ENCODE measurements at places on chromosomes 2 and 18.

DNA sequence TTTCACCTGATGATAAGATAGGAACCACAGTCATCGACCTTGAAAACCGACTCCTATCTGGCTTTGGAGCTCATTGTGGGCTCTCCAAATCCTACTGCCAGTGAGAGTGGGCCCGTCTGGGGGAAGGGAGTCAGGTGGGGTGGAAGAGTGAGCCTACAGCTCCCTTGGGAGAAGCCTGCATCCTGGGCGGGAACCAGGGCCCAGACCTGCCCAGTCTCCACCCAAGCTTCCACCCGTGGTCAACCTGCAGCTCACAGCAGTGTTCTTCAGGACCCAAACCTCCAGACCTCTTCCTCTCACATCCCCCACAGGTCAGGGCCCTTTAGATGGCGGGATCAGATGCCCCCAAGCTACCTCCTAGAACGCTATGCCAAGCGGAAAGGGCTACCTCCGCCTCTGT is 40.2 kb downstream of the LMAN2L start:
- DNase-seq = no peak

GRCh38 chr2:64730551-64731262 is 77.0 kb upstream of the SERTAD2 start:
- DNase-seq = peak; percentile 18

DNA sequence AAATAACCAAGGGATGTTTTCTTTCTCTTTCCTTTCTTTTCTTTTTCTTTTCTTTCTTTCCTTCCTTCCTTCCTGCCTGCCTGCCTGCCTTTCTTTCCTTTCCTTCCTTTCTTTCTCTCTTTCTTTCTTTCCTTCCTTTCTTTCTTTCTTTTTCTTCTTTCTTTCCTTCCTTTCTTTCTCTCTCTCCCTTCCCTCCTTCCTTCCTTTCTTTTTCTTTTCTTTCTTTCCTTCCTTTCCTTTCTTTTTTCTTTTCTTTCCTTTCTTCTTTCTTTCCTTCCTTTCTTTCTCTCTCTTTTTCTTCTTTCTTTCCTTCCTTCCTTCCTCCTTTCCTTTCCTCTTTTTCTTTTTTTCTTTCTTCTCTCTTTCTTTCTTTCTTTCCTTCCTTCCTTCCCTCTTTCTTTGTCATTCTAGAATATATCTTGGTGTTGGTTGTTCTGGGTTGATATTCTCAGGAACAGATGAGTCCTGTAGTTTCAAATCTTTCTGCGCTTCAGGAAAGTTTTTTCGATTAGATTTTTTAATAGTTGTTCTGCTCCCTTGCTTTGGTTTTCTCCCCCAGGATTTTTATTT is 101.5 kb upstream of the FBXO11 start:
- no peak for DNase-seq

DNA sequence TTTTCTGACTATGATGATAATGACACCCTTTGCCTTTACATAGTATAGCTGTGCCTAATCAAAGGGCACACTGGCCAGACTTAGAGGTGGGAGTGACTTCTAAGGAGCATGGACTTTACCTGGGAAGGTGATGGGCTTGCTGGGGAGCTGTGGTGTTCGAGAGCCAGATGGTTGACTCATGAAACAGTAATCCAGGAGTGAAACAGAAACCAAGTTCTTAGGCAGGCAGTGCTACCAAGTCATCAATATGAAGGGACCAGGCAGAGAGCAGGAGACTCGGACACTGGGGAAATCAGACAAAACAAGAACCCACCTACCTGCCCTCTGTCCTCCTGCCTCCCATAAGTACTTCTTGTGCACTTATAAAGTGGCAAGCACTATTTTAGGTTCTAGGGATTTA is 430.4 kb downstream of the DLGAP1 start:
- DNase-seq = no peak

DNA sequence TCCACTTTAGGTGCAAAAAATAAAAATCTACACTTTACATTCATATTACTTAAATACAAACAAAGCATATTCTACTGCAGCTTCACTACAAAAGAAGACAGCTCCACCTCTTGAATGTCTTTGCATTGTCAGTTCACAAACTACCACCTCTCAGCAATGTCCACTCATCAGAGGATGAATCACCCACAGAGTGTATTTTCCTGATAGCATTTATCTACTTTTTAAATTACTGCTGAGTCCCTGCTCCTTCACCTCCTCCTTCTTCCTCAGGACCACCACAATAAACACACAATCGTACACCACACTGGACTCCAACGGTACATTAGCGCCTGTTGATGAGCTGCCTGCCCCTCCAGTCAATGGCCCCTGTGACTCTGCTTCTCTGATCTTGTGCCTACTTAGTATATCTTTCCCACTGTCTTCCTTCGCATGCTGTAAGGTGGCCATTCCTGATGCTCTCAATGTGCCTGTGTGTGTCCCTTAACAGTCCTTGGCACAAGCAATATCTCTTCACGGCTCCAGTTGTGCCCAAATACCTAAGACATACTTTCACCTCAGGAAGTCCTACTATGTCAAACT is 120.9 kb downstream of the DHRS9 start:
- DNase-seq = no peak

GRCh38 chr2:226362980-226363379 is 436.6 kb downstream of the IRS1 start:
- no peak for DNase-seq

DNA sequence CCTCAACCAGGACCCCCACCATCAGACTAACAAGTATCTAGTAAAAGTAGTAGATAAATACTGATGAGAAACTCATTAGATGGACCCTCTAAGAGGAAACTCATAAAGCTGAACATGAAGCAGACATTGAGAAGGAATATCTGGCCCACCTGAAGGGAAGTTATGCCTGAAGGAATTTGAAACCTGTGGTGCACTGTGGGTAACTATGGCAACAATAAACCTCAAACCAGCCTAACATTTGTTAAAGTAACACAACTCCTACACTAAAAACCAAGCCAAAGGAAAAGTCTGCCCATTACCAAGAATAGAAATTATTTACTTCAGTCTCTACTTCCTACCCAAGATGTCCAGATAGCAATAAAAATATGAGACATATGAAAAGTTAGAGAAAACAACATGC is 43.4 kb downstream of the KIAA1328 start:
- DNase-seq = no peak

DNA sequence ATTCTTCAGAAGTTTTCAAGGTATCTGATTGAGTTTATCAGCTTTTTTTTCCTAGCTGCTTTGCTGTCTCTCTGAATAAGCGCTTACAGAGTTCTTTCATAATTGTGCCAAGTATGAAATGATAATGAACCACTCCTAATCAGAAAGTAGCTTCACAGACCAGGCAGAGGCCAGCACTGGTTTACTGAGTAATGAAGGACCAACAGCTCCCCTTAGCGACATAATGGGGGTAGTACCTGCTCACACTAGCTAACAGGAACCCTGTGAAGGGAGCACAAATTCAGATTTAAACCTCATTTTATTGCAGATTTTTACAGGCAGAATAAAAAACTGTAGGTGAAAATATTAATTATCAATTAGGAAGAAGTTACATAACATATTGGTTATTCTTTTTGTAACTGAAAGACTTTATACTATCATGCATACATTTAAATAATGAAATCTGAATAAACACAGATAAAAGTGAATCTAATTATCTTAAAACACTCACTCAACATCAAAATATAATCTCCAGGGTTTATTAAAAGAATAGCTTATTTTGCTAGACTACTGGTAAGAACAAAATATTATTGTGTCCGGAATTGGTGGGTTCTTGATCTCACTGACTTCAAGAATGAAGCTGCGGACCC is 53.7 kb upstream of the LRRC30 start:
- DNase-seq = peak; percentile 60

DNA sequence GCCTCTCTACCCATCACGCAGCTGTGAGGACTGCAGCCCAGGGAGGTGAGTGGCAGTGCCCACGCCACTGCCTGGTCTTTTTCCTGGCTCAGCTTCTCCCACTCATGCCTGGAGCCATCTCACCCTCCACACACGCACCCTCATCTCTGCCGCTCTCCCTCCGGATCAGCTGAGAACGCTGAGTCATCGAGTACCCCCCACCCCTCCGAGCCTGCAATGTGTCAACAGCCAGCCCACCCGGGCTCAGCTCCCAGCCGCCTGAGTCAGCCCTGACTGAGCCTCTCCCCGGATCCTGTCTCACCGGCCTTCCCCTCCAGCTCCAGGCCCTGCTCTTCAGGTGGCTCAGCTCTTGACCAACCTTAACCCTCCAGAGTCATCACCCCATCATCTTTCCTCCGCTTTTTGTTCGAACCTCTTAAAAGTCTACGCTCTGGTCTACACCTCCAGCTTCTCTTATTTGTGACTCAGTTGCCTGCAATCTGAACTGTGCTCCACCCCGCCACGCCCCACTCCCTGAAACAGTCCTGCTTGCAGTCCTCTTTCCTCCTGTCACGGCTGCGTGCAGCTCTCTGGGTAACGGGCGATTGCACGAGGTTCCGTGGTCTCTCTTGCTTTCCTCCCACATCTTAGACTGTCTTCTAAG is 94.4 kb upstream of the ASAP2 start:
- peak; percentile 94 for DNase-seq

DNA sequence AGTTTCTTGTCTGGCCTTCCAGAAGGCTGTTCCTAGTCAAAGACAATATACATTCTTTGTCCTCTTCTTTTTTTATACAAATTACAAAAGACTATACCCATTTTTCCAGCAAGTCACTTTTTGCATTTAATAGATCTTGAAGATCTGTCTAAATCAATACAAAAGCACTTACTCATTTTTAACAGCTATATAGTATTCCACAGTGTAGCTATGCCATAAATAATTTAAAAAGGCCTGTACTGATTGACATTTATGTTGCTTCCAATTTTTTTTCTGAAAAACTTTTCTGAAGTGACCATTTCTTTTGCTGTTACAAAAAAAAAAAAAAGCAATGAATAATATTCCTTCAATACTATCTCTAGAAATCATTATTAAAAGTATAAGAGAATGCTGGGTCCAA is 30.3 kb upstream of the HNRNPLL start:
- no peak for DNase-seq

- DNase-seq = no peak
These were observed 451.6 kb upstream of the SALL3 start for GRCh38 chr18:78527984-78528383.

- no peak for DNase-seq
These were observed 64.3 kb upstream of the CAB39 start for GRCh38 chr2:230648356-230648755.

- DNase-seq = no peak
These were observed 876 bp upstream of the CYP27A1 start for GRCh38 chr2:218780851-218781690.

GRCh38 chr2:101754618-101755017 is 57.1 kb downstream of the MAP4K4 start:
- no peak for DNase-seq

GRCh38 chr2:167764772-167765341 is 482.5 kb downstream of the STK39 start:
- no peak for DNase-seq

DNA sequence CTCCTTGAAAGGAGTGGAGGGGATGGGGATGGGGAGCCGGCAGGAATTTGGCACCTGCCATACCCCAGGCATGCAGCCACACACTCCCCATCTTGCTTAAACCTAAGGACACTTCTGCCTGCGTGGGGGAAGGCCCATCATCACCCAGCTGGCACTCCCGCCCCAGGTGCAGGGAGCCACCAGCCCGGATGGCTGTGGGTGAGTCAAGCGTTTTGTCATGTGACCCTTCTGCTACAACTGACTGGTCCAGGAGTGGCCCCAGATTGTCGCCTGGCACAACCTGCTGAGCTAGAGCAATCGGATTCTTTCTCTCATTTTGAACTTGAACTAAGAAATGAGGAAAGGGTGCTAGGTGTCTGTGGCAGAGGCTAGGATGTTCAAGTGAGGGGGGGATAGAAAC is 61.3 kb downstream of the TSN start:
- DNase-seq = no peak

DNA sequence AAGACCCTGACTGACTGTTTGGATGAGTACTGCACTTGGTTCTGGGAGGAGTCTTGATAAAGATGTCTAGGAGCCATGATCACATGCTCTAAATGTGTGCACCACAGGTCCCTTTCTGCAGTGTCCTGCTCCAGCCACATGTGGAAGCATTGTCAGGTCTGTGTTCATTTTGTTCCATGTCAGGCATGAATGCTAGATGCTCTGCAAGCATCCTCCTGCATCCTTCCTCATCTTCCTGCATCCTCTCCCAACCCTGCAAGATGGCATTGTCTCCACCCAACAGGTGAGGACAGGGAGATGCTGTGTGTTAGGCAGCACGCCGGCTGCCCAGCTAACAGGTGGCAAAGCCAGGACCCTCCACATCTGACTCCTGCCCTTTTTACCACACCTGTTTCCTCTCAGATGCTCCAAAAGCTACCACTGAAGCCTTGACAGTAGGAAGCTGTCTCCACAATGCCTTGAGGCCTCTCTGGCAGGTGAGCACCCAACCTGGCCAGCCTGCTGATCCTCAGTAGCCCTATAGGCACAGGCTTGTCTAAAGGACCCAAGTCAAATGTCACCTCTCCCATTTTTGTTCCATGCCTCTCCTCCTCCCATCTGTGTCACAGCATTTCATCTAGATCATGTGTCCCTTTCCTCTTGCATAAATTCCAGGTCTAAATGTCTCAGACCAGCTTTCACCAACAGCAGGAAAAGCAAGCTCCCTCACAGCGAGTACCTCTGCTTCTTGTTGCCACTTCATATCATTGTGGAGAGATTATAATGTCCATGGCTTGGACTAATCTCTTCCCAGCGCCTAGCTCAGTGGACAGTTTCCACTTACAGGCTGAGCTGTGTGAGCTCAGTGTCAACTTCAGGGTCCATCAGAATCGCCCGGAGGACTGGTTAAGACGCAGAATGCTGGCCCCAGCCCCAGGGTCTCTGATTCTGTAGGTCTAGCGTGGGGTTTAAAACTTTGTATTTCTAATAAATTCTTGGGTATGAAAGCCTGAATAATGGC is 55.0 kb downstream of the TMEM163 start:
- DNase-seq = no peak

GRCh38 chr2:101823859-101824258 is 126.4 kb downstream of the MAP4K4 start:
- no peak for DNase-seq

Data from H54 (cell line).